ENCODE measurements at places on chromosomes 7 and 10.

GRCh38 chr7:43215061-43215460, 102.6 kb downstream of the HECW1 start:
- no peak for DNase-seq

DNA sequence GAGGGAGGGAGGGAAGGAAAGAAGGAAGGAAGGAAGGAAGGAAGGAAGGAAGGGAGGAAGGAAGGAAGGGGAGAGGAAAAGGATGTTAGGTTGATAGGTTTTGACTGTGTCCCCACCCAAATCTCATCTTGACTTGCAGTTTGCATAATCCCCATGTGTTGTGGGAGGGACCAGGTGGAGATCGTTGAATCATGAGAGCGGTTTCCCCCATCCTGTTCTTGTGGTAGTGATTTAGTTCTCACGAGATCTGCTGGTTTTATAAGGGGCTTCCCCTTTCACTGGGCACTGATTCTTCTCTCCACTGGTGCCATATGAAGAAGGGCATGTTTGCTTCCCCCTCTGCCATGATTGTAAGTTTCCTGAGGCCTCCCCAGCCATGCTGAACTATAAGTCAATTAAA, 15.1 kb upstream of the NUDCD3 start:
- no peak for DNase-seq

GRCh38 chr7:87375662-87376435, 30.4 kb downstream of the CROT start:
- DNase-seq, result no peak

- DNase-seq, result no peak
Observed at GRCh38 chr10:103500481-103500880, 7.0 kb downstream of the NEURL1 start.

DNA sequence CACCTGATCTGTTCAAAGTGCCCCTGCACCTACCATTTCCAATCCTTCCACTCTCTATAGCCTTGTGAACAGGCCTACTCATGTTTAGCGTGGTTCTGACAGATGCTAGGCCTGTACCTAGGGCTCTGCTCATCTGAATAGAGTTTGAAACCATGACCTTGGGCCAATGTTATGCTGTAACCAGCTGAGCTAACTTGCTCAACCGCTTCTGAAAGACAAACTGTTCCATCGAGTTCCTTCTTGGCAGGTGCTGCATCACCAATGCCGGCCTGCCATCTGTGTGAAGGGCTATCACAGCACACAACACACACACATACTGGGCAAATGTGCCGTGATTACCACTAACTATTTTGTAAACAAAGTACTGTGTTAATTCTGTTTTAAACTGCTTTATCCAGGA, 419.0 kb upstream of the GALNT17 start:
- no peak for DNase-seq

DNA sequence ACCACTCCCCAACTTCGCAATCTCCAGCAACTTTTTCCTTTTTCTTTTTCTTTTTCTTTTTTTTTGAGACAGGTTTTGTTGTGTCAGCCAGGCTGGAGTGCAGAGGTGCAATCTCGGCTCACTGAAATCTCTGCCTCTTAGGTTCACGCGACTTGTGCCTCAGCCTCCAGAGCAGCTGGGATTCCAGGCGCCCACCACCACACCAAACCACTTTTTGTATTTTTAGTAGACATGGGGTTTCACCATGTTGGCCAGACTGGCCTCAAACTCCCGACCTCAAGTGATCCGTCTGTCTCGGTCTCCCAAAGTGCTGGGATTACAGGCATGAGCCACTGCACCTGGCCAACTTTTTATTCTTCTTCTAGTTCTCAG, 55.0 kb downstream of the KIAA1549 start:
- no peak for DNase-seq

GRCh38 chr10:47360419-47361040, 12.4 kb downstream of the RBP3 start:
- no peak for DNase-seq

GRCh38 chr7:22193450-22193983, 163.4 kb downstream of the RAPGEF5 start:
- DNase-seq, result no peak

DNA sequence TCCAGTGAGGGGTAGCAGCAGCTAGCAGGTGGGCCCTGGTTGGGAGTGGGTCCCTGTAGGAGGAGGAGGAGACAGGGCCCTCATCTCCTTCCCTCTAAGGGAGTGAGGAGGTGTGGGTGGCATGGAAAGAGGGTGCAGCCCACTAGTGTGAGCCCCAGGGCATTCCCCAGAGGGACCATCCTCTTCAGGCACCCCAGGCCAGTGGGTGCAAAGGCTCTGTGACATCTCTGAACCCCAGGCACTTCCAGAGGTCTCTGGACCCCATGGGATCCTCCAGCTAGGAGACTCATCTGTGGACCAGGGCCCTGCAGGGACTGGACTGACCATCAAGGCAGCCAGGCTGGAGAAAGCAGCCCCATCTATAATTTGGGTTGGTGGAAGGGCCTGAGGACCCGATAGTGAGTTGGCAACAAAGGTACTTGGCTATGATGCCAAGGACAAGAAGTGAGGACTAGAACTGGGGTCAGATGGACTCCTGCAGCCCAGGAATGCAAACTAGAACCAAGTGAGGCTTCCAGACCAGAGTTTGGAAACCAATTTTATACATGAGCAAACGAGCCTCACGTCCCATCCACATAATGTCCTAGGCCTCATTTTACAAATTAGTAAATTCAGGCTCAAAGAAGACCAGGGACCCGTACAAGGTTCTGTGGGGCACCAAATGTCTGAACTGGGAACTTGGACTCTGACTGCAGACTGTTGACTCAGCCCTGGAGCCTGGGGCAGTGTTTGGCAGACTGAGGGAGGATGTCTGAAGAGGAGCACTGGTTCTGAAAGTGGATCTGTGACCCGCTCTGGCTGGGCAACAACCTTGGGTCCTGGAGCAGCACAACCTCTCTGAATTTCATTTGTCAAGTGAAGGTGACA, 1.4 kb upstream of the VSTM4 start:
- DNase-seq, result no peak

- DNase-seq, result no peak
Observed at GRCh38 chr10:33303988-33304387, 30.5 kb downstream of the NRP1 start.

- peak; percentile 85 for DNase-seq
Observed at GRCh38 chr7:149787428-149788299, 14.3 kb upstream of the ZNF467 start.

- no peak for DNase-seq
Observed at GRCh38 chr7:55629051-55629677, 56.9 kb upstream of the VOPP1 start.

DNA sequence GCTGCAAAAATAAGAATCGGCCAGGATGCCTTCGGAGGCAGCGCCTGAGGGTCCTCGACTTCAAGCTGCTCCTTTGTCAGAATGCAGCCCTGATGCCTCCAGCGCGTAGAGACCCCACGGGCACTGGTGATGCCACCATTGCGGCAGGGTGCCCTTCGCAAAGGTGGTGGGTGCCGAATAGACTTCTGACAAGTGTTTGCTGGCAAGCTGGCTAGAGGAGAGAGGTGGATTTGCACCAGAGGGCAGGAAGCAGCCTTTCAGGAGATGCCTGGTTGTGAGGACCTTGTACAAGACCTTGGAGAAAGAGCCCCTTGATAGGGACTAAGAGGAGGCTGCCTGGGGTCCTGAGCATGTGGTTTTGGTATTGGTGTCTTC, 103.2 kb upstream of the PPIF start:
- DNase-seq, result no peak

DNA sequence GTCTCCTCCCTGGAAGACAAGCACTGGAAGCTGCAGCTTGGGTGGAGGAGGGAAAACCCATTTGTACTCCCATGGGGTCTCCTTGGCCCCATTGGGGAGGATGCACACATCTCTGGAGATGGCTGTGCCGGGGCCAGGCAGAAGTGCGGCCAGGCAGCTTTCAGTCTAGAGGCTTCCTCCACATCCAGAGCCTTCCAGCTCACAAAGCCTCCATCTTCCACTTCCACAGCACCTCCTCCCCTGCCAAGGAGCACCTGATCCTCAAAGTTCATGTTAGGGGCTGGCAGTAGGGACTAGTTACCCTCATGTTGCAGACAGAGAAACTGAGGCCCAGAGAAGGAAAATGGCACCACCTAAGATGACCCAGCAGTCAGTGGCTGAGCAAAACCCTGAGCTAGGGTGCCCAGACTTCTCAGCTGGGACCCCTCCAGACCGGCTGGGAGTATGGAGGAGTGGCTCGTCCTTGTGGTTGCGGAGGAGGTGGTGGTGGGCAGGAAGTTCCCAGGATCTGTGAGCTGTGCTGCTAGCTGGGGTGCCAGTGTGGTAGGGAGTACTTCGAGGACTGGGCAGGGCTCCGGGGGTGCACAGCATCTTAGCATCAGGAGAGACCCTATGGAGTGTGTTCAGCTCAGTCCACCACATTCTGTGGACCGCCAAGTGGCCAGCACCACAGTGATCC, 44.2 kb downstream of the ADCYAP1R1 start:
- no peak for DNase-seq

GRCh38 chr7:601595-602340, 82.1 kb upstream of the PDGFA start:
- no peak for DNase-seq

DNA sequence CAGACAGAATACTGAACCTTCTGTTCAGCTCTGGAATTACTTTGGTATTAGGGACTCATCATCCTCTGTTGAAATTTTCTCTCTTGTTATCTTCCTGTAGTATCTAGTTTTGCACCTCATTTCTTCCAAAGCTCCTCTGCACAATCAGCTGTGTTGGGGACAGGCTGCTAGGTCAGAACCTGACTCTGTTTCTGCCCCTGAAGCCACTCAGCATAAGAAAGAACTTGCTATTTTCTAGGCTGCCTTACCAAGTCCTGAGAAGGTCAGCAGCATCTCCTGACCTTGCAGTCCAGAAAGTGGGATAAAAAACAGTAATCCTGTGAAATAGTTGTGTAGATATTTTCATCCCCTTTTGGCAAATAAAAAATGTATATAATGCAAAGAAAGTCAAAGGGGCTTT, 862.6 kb downstream of the SORCS3 start:
- no peak for DNase-seq

DNA sequence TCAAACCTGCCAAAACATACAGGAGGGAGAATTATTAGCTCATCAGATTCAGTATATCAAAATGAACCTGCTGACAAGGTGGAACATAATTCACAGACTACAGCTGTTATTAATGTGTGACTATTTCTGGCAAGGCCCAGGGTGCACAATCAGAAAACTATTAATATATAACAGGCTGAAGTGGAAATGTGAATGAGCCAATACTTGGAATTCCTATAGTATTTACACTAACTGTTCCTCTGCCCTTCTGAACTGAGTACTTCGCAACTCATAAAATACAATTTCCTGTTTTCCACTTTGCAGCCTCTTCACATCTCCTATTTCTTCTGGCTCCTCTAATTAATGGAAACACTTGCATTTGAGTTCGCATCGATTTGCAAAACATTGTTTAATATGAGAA, 330.8 kb downstream of the DPP6 start:
- no peak for DNase-seq

DNA sequence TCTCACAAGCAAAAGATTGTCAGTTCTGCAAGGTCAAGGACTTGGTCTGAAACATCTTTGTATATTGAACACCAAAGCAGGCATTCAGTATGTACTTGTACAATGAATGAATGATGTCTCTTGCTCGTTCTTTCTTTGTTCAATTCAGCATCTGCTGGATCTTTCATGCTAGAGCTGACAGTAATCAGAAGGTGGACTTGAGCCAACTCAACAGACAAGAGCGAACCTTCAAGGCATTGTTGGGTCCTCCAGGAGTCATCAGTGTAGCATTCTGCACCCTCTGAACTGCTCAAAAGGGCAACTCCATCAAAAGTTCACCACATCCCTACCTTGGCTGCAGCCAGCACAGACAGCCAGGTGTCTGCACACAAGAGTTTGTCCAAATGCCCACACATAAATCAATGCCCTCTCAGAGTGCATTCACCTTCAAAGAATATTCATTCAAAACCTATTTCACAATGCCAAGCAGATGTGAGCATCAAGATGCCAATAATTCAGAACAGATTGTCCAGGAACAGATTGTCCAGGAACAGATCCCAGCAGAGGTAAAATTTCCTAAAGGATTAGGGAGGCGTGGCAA, 386.7 kb downstream of the CALN1 start:
- DNase-seq, result no peak

DNA sequence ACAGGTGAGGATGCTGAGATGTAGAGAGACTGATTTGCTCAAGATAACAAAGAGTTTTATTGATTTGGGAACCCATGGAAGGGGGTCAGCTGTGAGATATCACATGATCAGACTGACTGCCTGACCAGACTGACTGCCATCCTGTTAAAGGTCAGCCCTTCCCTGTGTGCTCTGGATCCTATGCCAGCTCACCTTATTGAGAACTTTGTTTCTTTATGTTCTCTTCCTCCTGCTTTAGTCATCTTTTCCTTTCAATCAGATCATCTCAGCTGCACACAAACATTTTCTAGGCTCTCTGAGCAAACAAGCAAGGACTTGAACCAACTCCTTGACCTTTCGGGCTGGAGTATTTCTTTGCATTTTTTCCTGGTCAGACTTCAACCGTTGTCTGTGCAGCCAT, 50.0 kb upstream of the MTPN start:
- no peak for DNase-seq

DNA sequence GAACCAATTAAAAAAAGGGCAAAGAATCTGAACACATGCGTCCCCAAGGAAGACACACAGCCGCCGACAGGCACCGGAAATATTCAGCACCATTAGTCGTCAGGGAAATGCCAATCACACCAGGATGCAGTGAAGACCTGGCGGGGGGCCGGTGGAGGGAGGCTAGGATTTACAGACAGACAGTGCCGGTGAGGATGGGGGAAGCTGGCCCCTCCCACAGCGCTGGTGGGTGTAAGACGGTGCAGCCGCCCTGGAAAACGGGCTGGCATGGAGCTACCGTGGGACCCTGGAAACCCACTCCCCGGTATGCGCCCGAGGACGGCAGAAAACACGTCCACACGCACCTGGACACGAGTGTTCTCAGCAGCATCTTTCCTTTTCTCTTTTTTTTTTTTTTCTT, 4.8 kb upstream of the ADAP1 start:
- DNase-seq, result no peak

GRCh38 chr10:129236274-129236691, 230.8 kb upstream of the MGMT start:
- no peak for DNase-seq

GRCh38 chr7:30249986-30250774, 34.2 kb upstream of the ZNRF2 start:
- no peak for DNase-seq

- DNase-seq, result no peak
Observed at GRCh38 chr7:155523168-155523675, 23.1 kb downstream of the CNPY1 start.

DNA sequence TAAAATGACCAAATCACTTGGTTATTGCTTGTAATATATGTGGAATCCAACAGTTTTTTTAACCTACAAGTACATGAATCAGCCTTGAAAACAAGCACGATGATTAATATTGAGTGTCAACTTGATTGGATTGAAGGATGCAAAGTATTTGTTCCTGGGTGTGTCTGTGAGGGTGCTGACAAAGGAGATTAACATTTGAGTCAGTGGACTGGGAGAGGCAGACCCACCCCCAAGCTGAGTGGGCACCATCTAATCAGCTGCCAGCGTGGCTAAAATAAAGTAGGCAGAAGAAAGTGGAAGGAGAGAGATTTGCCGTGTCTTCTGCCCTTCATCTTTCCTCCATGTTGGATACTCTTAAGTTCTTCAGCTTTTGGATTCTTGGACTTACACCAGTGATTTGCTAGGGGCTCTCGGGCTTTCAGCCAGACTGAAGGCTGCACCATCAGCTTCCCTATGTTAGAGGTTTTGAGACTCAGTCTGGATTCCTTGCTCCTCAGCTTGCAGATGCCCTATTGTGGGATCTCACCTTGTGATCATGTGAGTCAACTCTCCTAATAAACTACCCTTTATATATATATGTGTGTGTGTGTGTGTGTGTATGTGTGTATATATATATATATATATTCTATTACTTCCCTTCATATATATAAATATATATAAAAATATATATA, 118.4 kb upstream of the WDR11 start:
- no peak for DNase-seq

GRCh38 chr7:129865925-129866201, 86.9 kb downstream of the UBE2H start:
- DNase-seq, result no peak

Measured in HuH-7 (cell line).